ENCODE measurements at places on chromosomes 12 and 14.

- no peak for DNase-seq
These were observed 6.6 kb upstream of the AAAS start for GRCh38 chr12:53328043-53328435.

GRCh38 chr12:102757882-102758226, 159.2 kb downstream of the PAH start:
- no peak for DNase-seq

DNA sequence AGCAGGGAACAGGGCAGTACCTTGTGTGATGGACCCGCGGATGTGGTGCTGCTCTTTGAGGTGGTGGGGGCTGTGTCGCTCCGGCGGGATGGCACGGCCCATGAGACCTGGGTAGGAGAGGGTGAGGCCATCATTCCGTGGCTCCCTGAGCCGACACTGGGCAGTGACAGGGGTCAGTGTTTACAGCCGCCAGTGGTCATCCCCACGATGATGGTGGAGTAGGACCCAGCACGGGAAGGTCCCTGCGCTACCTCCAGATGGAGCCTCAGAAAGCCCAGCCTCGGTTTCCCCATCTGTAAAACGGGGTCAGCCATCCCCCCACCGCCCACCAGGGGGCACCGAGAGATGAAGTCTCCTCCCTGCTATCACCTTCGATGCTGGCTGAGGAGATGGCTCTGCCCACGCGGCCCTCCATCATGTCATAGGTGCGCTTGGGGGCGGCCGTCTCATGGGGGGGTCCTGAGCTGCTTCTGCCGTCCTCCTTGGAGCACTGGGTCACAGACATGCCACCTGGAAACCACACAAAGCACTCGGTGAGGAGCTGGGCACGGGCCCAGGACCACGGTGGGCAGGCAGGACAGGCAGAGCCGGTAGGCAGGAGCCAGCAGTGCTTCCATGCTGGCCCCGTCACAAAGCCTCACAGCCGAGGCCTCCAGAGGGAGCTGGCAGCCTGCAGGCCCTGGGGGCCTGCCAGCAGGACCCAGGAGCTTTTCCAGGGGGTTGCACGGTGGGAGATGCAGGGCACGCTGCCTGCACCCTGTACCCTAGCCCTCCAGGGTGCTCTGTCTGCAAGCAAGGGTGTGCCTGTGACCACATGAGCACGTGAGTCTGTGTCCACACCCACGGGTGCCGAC, 53.1 kb downstream of the RFLNA start:
- DNase-seq: no peak

GRCh38 chr12:86666316-86666715, 410.1 kb upstream of the MGAT4C start:
- DNase-seq: no peak

DNA sequence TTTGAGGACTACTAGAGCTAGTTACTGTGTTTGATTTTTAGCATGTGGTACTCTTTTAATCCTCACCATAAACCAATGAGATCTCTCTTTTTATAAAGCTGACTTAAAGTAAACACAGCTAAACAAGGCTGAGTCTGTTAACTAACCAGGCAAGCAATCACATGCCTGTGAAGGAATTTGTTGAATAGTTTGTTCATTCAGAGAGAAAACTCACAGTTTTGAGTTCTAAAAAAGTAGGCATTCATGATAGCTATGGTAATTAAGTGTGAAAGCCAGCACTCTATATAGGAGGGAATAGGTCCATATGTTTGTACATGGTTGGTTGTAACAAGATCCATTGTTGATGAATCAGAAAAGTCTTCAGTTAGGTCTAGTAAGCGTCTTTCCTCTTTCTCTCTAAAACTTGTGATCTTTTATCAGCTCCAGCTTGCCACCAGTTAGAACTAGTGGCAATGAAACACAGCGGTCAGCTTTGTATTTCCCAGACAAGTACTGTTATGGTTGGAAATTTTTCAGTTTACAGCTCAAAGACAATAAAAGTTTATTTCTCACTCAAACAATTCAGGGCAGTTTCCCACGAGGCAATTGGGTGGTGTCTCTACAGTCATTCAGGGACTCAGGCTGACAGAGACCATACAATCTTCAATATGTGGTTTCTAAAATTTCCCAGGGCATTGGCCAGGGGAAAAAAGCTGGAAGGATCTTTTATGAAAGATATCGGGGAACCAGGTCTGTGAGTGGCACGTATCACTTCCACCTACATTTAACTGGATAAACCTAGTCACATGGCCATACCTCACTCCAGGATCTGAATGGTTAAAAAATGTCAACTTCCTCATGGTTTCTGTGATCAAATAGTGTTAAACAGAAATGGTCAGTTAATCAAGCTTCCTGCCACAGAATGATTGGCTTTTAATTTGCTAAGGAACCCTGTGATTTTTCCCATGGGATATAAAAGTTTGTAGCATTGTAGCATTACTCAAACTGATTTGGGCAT, 203.1 kb downstream of the KIF21A start:
- DNase-seq: no peak

GRCh38 chr12:128138125-128138524, 128.8 kb upstream of the TMEM132C start:
- DNase-seq: no peak

GRCh38 chr14:65149116-65149515, 46.8 kb upstream of the MAX start:
- no peak for DNase-seq

GRCh38 chr14:81743605-81744004, 210.0 kb upstream of the SEL1L start:
- DNase-seq: no peak

DNA sequence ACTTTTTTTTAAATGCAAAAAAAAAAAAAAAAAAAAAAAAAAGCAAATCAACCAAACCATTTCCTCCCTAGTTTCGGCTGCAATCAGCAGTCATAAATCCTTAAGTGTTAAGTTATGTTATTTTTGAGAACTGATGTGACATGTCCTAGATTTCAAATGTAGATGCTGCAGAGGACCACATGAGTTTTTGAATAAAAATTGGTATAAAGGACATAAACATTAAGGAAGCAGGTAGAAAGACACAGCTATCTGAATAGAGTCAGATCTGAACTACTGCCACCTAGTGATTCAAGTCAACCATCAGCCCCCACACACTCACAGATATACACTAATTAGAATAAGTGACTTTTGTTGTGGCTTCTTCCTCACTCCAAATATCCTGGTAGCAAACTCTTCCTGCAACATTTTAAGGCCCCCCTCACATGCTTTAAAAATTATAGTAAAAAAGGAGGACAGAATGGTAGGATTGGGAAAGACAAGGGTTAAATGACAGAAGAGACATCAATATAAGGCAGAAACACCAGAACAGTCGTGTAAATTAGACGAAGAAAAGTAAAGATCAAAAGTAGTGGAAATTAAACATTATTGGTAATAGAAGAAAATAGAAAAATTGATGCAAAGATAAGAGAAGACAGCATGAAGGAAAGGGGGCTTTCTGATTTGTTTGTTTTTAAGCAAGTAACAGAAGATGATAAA, 394.5 kb upstream of the ATP2B1 start:
- no peak for DNase-seq

GRCh38 chr14:106489112-106489881, 962.9 kb downstream of the TMEM121 start:
- no peak for DNase-seq

DNA sequence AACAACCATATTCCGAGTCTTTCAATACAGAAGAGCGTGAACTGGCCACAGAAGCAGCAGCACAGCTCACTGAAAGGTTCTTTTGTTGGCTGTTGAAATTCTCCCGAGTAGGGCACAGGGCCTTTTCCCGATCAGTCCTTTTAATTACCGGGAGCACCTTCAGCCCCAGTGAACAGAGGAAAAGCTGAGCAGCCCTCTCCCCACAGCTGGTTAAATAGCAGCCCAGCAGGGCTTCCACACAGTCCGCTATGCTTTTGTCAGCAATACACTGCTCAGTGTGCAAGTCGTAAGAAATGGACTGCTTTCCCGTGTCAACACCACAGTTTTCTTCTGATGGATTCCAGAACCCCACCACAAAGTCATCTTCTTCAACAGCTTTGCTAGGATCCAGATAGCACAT, 61.3 kb downstream of the DICER1 start:
- no peak for DNase-seq

GRCh38 chr12:109625131-109625559, 51.6 kb downstream of the MVK start:
- peak; percentile 69 for DNase-seq

- DNase-seq: no peak
These were observed 355.1 kb downstream of the ALG10 start for GRCh38 chr12:34377243-34378035.

- no peak for DNase-seq
These were observed 194.9 kb downstream of the ADAMTS20 start for GRCh38 chr12:43357141-43357540.

DNA sequence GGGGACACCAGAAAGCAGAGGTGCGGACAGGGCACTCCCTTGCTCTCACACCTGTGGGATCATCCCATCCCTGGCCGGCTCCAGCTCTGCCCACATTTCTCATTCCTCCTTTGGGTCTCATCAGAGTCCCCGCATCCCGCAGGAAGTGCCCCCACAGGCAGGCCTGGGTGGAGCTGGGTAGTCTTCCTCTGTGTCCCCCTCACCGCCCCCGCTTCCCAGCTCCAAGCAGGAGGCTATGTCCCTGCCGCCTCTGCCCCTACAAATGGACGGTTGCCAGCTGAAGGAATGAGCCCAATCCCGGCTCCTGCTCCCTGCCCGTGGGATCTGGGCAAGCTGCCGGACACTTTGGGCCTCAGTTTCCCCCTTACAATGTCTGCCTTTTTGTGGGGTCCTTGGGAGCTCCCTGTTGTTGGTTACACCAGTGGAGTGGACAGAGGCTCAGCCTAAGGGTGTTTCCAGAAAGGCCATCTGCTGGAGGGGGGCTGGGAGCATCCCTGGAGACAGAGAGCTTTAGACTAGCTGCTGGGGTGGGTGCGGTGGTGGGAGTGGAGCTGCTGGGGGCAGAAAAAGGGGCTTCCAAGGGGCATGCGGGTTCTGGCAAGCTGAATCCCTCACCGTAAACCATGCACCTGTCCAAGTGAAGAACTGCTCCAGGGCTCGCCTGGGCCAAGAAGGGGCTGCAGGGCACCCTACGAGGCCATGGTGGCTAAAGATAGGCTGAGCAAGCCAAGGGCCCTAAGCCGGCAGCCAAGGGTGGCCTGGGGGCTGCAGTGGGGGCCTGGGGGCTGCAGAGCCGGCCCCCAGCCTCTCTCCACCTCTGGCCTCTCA, 7.9 kb upstream of the GPR132 start:
- no peak for DNase-seq

GRCh38 chr12:84692071-84692470, 220.5 kb downstream of the SLC6A15 start:
- DNase-seq: no peak

- DNase-seq: no peak
These were observed 77.7 kb downstream of the PPP2R5C start for GRCh38 chr14:101839236-101839635.

- no peak for DNase-seq
These were observed 55.8 kb downstream of the SRRM4 start for GRCh38 chr12:119036878-119037825.

- DNase-seq: no peak
These were observed 11.0 kb downstream of the LETMD1 start for GRCh38 chr12:51059086-51059485.

GRCh38 chr14:59251811-59252771, 63.6 kb downstream of the DAAM1 start:
- DNase-seq: no peak

DNA sequence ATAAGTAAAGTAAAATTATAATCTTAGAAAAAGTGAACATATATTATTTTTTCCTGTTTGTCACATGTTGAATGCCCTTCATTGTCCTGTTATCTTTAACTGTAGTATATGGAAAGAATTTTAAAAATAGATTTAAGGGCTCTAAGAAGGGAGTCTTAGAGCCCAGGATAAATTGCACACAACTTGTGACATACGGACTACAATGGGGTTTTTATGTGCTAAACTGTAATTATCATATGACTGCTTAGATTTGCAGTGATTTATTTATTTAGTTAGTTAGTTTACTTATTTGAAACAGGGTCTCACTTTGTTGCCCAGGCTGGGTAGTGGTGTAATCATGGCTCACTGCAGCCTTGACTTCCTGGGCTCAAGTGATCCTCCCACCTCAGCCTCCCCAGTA, 187.8 kb upstream of the HMGA2 start:
- DNase-seq: no peak

- no peak for DNase-seq
These were observed 52.1 kb downstream of the STON2 start for GRCh38 chr14:81348061-81348460.

GRCh38 chr14:105739331-105740102, 213.1 kb downstream of the TMEM121 start:
- no peak for DNase-seq

- DNase-seq: no peak
These were observed 152.4 kb downstream of the TMX1 start for GRCh38 chr14:51392416-51392815.

DNA sequence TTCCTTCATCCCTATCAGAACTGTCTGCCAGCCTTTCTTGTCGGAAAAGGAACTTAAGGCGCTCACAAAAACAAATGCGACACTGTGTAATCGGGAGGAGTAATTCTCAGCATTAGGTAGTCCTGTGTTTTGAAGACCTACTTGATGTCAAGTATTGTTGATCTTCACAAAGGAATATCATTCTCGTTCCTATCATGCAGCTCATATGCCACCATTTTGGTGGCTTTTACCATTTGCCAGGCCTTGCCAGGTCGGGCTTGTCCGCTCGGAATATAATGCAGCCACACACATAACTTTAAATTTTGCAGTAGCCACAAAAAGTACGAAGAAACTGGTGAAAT, 903 bp upstream of the PPP4R3A start:
- no peak for DNase-seq

DNA sequence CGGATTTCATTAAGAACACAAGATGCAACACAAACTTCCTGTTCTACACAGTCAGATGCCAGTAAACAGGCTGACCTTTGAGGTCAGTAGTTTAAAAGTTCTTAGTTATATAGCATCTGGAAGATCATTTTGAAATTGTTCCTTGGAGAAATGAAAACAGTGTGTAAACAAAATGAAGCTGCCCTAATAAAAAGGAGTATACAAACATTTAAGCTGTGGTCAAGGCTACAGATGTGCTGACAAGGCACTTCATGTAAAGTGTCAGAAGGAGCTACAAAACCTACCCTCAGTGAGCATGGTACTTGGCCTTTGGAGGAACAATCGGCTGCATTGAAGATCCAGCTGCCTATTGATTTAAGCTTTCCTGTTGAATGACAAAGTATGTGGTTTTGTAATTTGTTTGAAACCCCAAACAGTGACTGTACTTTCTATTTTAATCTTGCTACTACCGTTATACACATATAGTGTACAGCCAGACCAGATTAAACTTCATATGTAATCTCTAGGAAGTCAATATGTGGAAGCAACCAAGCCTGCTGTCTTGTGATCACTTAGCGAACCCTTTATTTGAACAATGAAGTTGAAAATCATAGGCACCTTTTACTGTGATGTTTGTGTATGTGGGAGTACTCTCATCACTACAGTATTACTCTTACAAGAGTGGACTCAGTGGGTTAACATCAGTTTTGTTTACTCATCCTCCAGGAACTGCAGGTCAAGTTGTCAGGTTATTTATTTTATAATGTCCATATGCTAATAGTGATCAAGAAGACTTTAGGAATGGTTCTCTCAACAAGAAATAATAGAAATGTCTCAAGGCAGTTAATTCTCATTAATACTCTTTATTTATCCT, 13.5 kb downstream of the PTGER2 start:
- no peak for DNase-seq
